ENCODE measurements at places on chromosomes 1 and 21.

GRCh38 chr21:27953340-27954045, 986.6 kb upstream of the ADAMTS5 start:
- no peak for DNase-seq

- no peak for DNase-seq
These were observed 49.8 kb downstream of the LYPLAL1 start for GRCh38 chr1:219223496-219223895.

GRCh38 chr1:22223176-22223575, 80.3 kb upstream of the WNT4 start:
- DNase-seq, result no peak

- no peak for DNase-seq
These were observed 34.6 kb upstream of the DOCK7 start for GRCh38 chr1:62722796-62723195.

GRCh38 chr1:27556781-27557595, 47.0 kb downstream of the AHDC1 start:
- peak; percentile 43 for DNase-seq

DNA sequence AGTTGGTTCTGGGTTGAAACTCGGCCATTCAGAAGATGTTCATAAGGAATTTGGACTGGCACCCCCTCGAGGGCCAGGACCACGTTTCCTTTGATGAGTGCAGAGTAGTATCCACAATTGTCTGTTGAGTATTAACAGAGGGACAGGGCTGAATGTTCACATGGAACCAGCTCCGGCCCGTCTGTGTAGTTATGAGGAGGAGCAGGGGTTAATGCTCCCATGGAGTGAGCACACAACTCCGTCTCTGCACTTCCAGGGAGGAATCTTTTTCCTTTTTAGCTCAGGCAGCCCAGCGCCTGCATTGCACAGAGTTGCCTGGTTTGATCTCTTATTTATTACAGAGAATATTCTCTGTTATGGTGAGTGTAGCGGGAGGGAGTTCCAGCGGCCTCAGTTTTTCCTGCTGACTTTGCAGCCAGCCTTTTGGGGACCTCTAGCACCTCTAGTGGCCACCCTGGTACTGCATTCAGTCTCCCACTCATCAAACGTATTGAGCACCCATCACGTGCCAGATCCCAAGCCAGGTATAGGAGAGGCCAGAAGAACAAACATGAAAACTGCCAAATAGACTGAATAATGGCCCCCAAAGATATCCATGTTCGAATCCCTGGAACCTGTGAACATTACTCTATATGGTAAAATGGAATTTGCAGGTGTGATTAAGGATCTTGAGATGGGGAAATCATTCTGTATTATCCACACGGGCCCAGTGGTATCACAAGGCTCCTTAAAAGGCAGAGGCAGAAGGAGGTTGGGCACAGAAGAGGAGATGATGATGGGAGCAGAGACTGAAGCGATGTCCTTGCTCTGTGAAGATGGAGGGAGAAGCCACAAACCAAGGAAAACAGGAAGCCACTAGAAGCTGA, 167.7 kb upstream of the CSF3R start:
- DNase-seq, result peak; percentile 44

- DNase-seq, result no peak
These were observed 40.4 kb downstream of the TENT5C start for GRCh38 chr1:117646007-117646811.

- DNase-seq, result no peak
These were observed 10.5 kb downstream of the ATP5IF1 start for GRCh38 chr1:28246427-28246832.

DNA sequence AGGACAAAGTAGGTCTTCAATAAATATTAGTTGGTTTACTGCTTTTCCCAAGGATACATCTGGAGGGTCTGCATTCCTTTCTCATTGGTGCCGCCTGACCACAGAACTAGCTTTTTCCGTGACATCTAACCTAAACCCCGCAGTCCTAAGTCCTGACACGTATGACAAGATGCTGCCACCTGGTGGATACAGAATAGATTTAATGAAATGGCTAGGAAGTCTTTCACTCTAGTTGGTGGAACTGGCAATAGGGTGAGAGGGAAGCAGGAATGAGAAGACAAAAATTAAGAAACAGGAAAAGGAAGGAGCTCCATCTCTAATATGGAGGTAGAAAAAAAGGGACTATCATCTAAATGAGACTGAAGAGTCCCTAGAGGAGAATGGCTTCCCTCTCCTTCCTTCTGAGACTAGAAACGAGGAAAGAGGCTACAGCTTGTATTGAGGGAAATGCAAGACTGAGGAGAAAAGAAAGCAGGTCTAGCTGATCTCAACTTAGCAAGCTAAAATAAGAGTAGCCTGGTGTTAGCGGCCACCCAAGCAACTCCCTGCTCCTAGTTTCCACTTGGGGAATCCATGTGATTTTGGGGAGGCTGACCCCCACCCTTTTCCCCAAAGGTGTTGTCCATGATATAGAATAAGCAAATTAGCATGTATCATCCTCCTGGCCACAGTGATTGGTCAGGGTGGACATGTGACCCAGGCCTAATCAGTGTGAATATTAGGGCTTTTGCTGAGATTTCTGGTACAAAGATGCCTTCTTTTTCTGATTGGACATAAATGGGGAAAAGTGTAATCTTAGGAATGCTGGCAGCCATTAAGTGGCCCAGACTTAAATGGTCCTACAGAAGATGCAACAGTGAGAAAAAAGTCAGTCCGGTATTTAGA, 5.9 kb downstream of the RFX5 start:
- no peak for DNase-seq

- no peak for DNase-seq
These were observed 4.8 kb downstream of the AMPD2 start for GRCh38 chr1:109624201-109625010.

DNA sequence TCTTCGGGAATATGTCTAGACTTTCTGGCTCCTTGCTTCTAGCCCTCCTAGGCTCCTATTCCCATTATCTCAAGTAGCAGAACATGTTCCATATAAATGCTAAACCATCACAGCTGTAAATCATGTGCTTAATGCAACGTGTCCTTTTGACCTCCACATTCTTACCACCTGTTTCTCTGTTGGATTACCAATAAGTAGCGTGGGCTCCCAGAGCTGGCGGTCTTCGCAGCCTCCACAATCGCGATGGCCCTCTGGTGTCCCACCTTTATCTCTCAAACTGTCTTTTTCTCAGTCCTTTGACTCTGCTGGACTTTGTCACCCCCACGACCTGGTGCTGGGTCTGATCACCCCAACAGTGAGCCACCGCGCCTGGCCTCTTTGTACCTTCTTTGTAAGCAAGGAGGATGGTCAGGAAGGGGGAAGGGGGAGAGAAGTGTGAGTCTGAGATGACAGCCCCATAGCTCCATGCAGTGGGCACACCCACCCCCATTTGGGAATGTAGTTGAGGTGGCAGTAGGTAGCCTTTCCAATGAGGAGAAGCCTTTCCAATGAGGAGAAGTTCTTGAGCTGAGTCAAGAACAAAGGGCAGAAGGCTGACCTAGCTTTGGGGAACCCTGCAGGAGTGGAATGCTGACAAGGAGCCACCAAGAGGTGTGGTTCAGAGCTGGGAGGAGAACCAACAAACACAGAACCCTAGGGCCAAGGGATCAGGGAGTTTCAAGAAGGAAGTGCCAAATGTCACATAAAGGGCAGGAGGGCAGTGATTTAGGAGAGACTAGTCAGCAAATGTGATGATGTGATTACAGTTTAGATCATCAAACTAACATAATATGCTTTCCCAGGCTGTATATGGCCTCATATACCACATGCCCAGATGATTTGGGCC, 14.2 kb downstream of the TRAF5 start:
- no peak for DNase-seq

- no peak for DNase-seq
These were observed 30.4 kb downstream of the RRP1 start for GRCh38 chr21:43819511-43820405.

GRCh38 chr1:9166289-9167235, 37.7 kb upstream of the GPR157 start:
- no peak for DNase-seq

Data from activated naive CD4-positive, alpha-beta T cell (primary cell).